ENCODE measurements at places on chromosomes 11 and 22.
A peak's percentile ranks its signal among the peaks of the same experiment; 100 is the strongest.

GRCh38 chr11:78066471-78066870 lies 2.8 kb downstream of the THRSP start:
- DNase-seq = no peak

GRCh38 chr22:47195484-47196165 lies 433.2 kb downstream of the TBC1D22A start:
- no peak for DNase-seq

GRCh38 chr11:116976941-116977570 lies 121.2 kb downstream of the SIK3 start:
- DNase-seq = no peak

DNA sequence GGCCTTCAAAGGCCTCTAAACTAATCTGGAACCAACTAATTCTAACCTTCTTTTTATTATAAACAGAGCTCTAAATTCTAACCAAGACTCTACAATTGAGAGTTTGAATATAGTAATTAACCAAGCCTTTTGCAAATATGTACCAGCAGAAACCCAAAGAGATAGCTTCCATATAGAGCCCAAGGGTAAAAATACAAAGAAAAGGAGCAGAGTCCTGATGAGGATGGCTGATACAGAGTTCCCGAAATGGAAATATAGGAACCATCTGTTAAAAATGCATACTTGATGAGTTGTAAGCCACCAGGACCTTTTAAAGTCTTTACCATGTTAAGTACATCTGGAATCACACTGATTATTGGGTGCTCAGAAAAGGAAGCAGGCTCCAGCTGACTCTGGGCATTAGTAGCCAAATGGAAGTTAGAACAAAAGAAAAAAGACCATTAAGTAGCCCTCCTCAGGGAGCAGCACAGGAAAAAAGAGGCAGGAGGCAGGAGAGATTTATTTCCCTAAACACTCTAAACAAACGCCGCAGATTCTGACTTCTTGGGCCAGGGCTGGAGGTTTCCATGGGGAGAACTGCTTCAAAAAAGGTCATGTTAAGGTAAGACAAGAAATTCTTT lies 463.1 kb upstream of the FAT3 start:
- DNase-seq = no peak

DNA sequence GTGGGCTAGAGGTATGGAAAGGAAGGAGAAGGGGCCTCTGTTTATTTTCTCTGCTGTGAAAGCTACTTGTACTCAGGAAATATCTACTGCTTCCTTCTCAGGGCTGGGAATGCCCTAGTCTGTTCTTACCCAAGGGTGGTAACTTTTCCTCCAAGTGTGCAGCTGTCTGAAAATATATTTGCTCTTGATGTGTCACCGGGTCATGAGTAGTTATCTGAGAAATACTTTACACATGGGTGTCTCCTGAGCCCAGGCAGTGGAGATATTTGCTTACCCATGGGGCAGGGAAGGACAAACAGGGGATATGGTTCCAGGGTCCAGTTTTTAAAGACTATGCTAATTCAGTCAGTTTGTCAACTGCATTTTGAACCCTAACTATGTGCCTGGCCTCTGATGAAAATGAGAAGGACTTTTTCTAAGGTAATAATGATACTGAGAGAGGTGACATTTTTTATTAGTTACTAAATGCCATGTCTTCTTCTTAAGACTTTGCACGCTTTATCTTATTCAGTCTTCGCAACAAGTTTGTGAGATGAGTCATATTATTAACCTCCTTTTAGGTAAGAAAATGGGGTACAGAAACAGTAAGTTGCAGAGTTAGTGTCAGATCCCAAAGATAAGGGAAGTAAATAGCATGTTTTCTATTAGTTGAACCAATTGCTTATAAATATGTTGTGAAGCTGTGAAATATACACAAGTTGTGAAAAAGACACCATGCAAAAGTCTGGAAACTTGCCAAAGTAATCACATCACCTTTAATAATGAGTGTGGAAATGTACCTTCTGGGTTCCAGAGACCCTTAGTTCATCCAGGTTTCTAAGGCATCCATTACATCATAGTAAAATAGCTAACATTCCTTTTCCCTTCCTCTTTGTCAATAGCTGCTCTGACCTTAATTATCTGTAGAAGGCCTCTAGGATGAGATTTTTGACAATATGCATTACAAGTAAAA lies 22.9 kb downstream of the SYTL2 start:
- DNase-seq = no peak

DNA sequence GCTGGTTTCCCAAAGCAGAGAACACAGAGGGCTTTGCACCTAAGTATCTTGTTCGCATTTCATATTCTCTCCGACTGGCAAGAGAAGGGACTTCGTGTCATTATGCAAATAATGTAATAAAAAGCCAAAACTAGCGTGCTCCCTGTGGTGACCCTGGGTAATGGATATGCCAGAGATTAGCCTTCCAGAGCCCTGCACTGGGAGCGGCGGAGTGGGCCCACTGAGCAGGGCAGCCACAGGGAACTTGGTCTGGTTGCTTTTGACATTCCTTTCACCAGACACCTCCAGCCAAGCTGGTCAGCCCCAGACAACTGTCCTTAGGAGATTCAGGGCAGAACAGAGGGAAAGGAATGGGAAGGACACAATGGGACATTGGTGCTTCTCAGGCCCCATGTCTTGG lies 56.1 kb downstream of the FLI1 start:
- DNase-seq = no peak

DNA sequence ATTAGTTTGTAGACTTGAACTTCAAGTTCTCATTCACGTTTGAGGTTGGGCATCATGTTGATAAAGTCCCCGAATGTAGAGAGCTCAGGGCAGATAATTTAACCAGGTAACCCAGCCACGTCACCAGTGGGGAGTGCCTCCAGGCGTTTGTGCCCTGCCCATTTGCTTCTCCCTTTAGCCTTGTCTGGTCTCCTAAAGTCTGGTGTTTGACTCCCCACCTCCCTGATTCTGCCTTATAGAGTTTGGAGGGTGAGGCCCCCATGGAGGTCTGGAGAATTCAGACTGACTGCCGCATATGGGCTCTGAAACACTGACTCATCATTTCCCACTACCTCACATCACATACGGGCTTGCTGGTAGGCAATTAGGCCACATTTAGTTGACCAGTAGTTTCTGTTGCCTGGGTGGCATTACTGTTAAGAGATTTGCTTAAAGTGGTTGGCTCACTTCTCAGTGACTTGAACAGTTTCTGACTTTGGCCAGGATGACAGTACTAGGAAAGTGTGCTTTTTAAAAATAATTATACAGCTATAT lies 99.3 kb upstream of the GAL start:
- DNase-seq = no peak

DNA sequence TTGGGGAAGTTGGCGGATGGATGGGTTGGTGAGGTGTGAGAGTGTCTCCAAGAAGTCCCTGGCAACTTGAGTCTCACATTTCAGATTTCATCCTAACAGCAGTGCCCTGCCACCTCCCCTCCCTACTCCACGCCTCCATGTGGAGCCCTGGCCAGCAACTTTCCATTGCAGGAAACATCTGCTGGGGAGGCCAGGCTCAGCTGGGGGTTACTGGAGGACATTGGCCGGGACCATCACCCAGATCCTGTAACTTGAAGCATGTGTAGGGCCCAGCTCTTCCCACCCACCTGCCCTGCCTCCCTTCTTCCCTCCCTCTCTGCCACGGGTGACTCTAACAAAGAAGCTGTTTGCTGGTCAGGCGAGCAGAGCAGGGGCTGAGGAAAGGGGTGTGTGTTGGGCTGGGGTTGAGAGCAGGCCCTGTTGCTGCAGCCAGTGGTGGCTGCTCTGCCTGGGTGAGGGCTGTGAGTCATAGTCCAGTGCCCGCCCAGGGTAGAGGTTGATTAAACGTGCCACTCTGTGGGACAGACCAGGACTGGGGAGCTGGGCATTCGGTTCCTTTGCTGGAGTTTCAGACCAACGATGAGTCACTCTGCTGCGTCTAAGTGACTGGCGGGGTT lies 64.0 kb downstream of the SCN3B start:
- DNase-seq = peak; percentile 21

DNA sequence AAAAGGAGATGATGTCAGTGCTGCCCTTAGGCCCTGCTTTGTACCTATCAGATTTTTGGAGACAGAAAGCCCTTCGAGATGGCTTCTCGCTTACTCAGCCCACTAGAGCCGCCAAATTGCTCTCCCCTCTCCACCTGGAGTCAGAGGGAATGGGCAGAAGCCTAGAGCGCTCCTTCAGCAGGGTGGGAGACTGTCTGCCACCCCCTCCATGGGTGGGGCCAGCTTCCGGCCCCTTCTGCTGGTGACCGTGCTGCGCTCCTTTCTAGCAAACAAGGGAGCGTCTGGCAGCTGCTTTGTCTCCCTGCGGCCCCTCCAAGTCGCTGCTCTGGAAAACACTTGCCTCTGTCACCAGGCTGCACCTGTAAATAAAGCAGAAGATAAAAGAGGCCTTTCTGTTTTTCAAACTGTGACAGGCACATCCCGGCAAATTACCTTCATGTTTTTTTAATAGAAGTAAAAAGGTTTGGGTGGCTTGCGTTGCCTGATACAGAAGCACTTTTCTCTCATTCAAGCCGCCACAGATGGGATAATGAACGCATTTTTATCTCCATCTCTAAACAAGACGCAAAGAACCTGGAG lies 145.7 kb upstream of the NECTIN1 start:
- DNase-seq = no peak

- no peak for DNase-seq
Observed at GRCh38 chr11:14259186-14259784, 99.7 kb downstream of the RRAS2 start.

DNA sequence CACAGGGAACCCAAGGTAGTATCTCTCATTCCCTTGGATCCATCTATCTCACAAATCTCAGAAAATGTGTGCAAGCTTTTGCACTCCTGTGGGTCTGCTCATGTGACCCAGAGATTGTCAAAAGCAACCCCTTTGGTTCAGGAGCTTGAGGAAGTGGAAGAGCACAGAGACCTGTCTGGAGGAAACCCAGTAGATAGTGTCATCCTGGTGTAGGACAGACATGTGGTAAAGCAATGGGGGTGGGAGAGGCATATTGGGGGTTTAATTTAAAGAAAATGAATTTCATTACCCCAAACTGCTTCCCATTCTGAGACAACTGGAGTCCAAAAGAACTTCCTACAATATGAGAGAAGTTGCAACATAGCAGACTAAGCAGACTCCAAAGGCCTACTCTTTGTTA lies 5.8 kb upstream of the MS4A14 start:
- DNase-seq = no peak

DNA sequence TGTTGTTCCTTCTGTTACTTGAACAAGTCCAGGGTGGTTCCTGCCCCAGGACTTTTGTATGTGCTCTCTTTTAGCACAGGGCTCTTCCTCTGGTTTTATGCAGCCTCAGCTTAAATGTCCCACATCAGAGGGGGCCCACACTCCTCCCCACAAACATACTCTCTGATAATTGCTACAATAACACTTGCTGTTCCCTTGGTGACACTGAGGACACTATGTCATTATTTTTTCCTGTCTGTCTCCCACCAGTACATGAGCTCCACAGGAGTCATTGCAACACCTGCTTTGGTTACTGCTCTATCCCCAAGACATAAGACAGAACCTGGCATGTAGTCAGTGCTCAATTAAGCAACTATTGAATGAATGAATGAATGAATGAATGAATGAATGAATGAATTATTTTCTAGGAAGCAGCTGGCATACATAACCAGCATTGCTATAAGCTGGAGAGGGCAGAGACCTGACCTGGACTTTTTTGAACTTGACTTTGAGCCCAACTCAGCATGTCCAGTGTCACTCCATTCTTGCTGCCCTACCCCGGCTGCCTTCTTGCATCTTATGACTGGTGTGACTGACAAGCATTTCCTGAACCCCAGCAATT lies 7.5 kb upstream of the WNT7B start:
- no peak for DNase-seq

DNA sequence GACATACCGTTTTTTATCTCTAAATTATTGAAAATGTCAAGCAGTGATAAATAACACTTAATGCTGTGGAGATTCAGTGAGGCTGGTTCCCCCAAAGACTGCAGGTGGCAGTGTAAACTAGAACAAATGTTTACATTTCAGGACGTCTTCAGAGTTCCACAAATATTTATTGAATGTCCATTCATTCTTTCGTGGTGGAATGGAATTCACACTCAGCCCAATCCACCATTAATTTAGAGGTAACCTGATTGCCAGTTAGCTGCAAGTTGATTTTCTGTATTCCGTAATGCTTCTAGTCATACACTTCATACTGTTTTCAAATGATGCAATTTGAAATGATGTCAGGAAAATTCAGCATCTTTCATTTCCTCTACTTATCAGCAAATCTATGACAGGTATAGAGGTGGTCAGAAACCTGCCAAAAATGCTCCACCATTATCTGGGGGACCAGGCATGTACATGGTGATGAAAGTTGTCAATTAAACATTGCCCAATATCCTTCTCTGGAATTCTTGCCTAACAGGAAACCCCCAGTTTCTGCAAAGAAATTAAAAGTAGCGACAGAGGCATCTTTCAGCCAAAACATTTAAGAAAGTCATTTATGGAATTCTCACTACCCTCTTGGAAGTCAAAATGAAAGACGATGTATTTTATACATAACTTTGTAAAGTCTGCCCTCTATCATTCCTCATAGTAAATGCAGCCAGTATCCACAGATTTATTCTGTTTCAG lies 94.3 kb upstream of the BMAL1 start:
- peak; percentile 10 for DNase-seq

DNA sequence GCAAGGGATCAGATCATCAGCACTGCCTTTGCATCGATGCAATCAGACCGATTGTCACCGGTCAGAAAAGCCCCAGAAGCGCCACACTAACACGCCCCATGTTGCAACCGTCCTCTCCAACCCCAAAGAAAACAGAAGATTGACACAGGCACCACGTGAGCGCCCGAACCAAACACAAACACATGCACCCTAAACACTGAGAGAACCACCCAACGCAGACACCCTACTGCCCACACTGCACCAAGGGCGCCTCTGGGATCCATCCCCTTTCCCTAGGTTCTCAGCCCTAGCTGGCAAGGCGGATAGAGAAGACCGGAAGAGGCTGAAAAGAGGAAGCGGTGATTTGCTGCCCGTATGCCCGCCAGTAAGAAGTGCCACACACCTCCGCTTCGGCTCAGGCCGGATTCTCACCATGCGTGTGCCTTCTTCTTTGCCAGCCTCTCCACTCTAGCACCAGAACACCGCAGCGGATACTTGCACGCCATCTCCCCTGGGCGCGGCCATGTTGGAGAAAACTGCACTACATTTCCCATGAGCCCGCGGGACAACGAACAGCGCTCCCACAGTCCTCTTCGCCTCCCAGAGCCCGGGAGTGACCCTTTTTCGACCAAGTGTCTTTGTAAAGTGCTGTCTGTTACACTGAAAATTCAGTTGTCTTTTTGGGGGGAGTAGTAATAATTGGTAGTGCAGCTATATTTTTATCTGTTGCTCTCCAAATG lies at the start of gene ALKBH8:
Gene ALKBH8, minus strand, starts transcription at position 517 of the 719 bp plus-strand sequence. CDS start 4,842 bp downstream, outside the sequence.
- peak; percentile 21 for DNase-seq

Measured in smooth muscle cell of the brain vasculature (primary cell).